Foreskin fibroblast (primary cell): ENCODE measurements at places on chromosomes 6 and 20.
A peak's percentile ranks its signal among the peaks of the same experiment; 100 is the strongest.

- no peak for DNase-seq
Observed at GRCh38 chr6:52297433-52297832, 12.9 kb upstream of the MCM3 start.

GRCh38 chr6:88916615-88917208 lies 46.7 kb downstream of the RNGTT start:
- no peak for DNase-seq

DNA sequence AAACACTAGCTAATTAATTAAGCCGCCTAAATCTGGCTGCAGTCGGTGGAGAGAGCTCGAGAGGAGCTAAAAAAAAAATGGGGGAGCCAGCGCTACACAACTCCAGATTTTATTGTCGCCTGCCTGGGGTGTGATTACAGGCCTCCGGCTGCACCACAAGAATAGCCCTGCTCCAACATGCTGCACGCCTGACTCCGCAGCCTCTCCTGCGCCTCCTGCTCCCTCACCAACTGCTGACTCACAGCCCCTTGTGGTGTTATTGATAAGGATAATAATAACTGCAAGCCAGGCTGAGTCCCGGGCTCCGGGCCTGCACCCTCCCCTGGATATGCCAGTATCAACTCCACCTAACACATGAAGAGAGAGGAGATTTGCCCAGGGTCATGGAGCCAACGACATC lies 16.8 kb downstream of the SIRPA start:
- DNase-seq, result peak; percentile 44

DNA sequence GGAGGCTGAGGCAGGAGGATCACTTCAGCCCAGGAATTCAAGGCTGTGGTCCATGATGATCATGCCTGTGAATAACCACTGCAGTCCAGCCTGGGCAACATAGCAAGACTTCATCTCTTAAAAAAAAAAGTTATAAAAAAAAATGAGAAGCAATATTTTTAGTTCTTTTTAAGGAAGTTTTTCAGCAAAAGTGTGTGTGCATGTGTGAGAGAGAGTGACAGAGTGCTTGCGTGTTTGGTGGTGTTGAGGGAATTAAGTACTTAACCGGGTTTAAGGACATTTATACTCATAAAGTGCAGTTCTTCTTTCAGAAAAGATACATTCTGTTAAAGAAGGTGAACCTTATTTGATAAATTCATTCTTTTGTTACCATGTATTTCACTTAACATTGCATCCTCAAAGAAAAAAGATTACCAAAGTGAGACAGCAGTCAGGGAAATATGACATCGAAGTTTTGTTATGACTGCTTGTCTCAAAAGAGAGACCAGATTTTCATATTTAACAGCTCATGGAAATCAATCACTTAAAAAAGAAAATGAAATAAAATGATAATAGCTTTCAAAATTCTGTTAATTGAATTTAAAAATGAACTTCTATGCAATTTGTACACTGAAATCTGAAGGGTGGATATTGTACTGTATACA lies 254.7 kb downstream of the ARHGAP18 start:
- DNase-seq, result no peak

- DNase-seq, result peak; percentile 50
Observed at GRCh38 chr20:62590309-62591121, 51.8 kb upstream of the SLCO4A1 start.

DNA sequence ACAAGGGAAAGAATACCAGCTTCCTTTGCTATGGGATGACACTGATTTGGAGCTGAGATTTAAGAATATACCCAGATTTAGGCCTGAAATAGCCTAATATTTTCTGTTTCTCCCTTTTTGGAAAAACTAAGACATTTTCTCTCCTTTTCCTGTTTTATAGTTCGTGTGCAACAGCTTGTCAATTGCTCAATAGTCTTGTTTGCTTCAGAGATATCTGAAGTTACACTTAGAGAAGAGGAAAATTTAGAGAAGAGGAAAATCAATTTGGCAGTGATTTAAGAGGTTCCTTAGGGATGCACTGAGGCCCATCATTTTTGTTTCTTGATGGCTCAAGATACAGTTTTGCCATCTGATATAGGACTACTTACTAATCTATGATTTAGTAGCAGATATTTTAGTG lies 398.6 kb downstream of the RFPL4B start:
- no peak for DNase-seq

DNA sequence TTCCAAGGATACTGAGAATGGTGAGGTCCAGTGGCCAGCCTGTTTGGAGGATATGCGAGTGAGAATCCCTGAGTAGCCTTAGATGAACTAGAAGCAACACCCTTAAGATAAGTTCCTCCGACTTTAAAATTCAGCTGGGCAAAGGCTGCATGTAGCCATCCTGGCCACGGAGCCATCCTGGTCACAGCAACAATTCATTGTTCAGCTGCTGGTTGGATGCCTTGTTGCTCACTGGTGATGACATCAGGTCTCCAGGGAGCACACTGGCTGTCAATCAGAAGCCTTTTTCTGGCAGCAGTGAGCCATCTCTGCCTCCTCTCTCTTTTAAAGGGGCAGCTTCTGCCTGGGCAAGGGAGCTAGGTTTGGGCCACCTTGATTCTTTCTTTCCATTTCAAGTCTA lies 22.4 kb upstream of the RIMS4 start:
- peak; percentile 28 for DNase-seq

DNA sequence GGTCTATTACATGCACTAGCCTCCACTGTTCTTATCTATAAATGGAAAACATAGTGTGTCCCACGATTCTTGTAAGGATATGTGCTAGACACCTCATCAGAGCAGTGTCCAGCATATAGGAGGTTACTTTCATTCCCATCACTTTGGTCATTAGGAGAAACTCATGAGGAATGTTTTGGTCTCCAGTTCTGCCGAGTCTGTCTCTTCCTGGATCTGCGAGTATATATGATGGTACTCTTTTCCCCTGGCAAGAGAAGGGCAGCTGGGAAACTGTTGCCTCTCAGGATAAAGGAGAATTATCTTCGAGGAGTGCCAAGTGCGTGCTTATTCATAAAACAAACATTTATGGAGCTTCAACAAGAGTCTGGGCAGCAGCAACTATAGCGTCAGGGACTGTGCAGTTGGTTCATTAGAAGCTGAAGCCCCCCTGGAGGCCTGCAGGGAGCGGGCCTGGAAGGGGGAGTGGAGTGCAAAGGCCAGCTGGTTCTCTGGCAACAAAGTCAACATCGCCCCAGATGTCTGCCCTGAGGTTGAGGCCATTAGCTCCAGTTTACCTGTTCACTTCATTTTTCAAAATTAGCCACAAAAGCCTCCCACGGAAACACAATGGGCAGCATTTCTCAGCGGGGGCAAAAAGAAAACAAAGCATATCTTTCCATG lies 811.9 kb downstream of the MAFB start:
- no peak for DNase-seq

DNA sequence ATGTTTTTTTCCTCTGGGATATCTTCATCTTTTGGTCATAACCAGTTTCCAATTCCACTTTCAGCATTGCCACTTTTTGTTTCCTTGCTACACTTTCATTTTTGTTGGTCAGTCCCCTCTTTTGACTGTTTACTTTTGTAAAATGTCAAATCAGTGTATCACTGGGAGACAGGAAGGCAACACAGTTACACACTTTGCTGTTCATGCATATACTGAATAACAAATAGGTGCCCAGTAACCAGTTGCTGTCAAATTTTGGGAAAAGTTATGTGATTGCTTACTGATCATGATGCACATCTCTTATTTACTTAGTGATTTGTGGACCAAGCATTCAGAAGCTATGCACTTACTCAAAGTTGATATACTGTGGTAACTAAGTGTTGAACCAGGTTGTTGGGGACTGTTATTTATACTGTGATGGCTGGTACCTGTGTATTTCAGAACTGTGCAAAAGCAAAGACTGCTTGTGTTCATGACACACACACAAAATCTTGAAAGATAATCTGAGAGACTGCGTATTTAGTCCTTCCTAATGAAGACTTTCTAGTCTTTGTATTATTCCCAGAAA lies 41.0 kb downstream of the ZNF292 start:
- DNase-seq, result no peak

DNA sequence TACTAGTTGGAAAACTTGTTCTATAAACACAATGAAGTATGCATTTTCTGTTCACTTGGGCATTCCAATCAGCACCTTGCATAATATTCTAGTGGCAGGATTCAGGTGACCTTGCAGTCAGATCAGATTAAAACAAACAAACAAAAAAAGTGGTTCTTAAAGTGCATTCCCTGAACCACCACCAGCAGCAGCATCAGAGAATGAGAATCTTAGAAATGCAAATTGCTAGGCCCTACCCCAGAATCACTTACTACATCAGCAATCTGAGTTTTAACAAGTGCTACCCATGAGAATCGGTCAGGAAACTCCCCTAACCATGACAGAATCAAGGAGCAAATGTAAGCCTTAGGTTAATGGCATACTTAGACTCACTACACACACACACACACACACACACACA lies 41.7 kb downstream of the SNAP25 start:
- DNase-seq, result no peak

- no peak for DNase-seq
Observed at GRCh38 chr6:84441456-84441855, 214.0 kb upstream of the CEP162 start.
